Osteocyte (in vitro differentiated cells): ENCODE measurements at places on chromosomes 16 and 17.
A peak's percentile ranks its signal among the peaks of the same experiment; 100 is the strongest.

DNA sequence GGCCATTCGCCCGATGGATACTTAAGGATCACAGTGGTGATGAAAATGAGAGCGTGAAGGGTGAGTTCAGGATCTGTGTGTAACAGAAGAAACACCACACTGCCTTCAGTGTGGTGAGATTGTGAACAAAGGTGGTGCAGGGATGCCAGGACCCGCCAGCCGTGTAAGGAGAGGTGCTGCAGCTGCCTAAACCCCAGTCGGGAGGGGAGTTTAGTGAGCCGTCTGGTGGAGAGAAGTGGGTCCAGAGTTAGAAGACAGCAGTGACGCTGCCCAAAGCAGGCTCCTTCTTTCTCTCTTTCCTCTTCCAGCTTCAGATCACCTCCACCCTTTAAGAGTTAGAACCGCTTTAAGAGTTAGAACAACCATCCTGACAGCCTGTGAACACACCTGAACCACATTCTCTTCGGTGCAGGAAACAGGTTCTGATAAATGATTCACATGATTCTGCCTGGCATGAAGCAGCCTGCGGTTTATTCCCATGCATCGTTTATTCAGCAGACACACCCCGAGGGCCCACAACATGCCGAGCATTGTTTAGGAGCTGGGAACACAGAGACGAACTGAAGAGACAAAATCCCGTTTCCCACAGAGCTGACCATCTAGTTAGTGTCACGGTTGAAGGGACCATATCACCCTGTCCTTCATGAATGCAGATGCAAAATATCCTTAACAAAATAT lies 84.0 kb upstream of the DNAH17 start:
- no peak for DNase-seq

DNA sequence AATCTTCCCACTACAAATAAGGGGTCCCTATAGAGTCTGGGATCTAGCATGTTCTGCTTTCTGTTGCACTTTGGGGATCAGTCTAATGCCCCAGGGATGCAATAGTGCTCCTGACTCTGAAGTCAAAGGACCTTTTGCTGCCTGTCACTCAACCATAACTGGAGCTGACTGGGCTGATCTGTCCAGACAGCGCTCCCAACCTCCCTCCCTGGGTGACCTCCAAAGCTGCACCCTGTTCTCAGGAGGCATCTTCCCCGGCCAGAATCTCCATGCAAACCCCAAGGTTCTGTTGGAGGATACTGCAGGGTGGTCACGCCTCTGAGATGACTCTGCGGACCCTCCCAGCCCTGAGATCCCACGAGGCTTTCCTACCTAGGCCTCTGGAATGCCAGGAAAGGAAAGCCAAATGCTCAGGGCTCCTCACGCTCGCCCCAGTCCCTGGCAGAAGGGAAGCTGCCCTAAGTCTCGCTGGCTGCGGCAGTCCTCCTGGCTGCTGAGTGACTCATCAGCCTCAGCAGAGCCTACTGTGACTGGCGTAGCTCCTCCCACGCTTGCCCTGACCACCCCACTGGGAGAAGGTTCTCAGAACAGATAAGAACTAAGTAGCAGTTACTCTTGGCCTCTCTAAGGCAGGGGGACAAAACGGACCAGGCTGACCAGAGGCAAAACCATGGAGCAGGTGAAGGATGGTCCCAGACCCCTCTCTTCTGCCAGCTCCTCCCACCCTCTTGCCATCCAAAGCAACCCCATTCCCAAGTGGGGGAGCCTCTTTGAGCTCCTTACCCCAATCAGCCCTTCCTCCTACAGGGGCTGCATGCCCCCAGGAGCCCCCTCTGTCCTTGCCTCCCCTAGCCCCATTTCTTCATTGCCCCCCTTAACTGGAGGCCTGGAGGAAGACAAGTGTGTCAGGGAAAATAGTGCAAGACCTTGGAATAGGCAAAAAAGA lies 124.1 kb upstream of the TNRC6C start:
- DNase-seq, result no peak

DNA sequence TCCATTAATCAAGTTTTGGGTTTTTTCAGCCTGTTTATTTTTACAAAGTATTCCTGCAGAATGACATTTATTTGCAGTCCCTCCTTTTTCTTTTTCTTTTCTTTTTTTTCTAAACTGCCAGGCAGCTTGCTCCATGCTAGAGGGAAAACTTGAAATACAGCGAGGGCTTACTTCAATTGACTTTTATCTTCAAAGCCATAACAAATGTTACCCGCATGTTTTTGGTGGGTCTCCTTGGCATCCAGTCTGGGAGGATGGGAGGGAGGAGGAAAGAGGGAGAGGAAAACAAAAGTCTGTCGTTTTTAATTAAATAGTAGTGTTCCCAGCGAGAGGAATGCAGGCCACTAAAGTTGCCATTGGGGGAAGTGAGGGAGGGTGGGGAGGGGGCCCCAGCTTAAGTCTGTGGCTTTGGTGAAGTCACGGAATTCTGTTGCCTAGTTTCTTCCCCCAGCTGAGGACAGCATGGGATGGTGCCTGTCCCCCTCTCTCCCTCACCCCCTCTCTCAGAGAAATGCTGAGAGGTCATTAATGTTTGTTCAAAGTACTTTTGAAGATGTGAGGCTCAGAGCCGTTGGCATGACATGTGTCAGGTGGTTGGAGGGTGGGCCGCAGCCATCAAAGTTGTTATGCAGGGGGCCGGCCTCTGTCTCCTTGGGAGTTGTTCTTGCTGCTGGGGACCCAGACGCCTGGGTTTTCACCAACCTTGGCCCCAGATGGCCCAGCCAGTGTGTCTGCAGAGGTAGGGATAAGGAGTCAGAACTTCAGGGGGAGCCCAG lies 2.9 kb downstream of the NKD1 start:
- no peak for DNase-seq

DNA sequence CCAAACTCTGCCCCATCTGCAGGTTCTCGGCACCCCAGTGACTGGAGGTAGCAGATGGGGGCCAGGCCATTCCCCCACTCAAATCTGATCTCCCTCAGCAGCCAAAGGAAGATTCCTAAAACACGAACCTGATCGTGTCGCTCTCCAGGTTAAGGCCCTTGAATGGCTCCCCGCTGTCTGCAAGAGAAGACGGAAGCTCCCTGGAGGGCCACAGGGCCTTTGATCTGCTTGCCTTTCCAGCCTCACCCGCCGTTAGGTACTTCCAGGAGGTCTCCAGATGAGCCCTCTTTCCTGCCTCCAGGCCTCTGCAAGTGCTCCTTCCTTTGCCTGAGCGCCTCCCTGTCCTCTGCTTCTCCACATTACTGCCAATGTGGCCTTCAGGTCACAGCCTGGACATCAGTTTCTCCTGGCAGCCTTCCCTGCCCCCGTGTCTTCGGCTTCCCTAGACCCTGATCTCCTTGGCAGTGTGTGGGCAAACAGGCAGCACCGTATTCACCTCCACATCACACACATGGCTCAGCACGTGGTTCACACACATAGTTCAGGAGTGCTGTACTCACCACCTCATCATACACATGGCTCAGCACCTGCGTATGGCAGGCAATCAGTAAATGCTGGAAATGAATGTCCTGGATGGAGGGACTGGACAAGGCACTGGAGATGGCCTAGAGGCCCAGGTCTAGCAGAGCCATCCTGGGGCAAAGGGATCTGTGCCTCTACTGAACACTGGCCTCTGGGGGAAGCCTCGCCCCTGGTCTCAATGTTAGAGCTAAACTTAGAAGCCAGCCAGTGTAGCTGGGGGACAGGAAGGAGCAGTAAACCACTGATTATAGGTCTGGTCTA lies 26.4 kb upstream of the MRPS23 start:
- no peak for DNase-seq

DNA sequence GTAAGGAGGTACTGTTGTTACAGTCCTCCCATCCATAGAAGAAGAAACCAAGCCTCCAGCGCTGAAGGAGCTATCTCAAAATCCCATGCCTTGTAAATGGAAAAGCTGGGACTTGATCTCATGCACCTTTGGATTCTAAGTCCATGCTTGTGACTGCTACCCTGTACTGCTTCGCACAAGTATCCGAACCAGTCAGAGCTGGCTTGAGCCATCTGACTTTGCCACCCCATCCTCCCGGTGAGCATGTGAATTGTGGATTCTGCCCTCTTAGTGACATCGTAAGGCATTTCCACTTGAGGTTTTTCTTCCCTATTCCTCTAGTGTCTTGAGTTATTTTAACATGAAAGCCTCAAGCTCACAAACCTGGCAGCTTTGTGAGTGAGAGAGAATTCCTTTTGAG lies 15.3 kb downstream of the MYOCD start:
- DNase-seq, result no peak

GRCh38 chr16:31695667-31696066 lies 168.0 kb downstream of the AHSP start:
- peak; percentile 54 for DNase-seq

- DNase-seq, result no peak
Measured at GRCh38 chr16:80063031-80063712, 462.6 kb upstream of the MAF start.

DNA sequence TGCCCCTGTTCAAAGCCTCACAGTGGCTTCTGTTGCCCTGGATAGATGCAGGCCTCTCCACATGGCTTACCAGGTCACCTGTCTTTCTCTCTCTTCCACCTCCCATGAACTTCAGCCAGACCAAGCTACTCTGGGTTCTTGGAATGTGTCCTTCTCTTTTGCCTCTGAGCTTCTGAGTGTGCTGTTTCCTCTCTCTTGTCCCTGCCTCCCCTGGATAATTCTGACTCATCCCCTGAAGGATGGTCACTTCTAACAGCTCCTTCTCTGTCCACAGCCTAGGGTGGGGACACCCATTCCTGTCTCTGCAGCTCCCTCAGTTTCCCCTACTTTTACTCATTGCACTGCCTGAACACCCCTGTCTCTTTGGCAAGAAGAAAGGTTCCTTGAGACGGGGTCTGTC lies 2.9 kb downstream of the GUCY2D start:
- DNase-seq, result no peak

DNA sequence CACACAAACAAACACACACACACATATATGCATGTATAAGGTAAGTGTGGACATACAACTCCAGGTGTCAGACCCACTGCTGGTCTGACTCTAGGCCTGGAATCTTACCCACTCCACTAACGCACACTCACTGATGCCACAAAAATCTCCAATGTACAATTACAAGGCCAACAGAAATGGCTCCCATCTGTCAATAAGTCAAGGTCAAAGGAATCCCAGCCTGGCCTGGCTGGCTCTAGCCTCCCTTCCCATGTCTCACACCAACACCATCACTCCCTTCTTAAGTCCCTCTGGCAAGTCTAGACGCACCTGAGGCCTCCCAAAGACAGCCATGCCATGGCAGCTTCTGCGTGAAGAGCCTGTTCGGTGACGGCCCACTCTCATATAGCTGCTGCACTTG lies 99.2 kb upstream of the CDYL2 start:
- no peak for DNase-seq

GRCh38 chr16:52499060-52499440 lies 47.9 kb downstream of the TOX3 start:
- no peak for DNase-seq

DNA sequence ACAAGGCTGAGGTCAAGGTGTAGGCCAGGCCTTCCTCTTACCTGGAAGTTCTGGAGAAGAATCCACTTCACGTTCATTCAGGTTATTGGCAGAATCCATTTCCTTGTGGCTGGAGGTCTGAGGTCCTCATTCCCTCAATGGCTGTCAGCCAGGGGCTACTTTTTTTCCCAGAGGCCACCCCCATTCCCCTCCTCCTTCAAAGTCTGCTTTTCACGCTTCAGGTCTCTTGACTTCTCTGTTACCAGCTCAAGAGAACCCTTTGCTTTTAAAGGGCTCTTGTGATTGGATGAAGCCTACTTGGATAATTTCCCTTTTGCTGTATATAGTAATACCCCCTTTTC lies 55.1 kb upstream of the LGALS9 start:
- no peak for DNase-seq

DNA sequence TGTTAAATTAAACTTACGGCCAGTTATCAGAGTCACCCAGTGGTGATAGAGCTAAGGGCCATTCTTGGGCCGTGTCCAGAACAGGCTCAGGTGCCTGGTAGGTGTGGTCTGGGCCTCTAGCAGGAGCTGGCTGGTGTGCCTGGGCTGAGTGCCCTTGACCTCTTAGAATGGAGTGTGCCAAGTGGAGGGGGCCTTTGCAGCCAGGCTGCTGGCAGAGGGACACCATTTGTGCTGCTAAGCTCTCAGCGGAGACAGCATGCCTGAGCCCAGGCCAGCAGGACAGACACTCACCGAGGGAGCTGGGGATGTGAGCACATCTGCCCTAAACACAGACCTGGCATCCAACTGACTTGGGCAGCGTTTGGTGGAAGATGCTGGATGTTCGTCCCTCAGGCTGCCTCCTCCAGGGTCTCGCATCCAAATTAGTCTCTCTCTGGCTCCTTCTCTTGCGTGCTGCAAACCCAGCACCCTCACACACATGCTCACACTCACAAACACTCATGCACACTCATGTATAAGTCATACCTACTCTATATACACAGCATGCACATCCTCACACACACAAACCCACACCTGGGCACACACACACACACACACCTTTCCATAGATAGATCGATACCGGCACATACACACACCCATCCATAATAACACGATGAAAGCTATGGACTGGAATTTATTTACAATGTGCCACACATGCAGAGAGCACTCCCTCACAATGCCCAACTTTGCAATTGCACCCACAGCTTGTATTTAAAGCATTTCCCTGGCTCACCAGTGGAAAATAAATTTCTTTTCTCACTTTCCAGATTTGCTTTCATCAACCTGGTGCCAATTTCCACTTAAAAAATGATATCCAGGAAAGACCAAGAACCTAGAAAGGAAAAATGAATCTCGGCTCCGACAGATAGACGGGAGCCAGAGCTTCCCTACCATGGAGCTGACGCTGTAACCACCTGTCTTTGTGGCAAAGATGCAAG lies 33.6 kb upstream of the CDH5 start:
- no peak for DNase-seq

- no peak for DNase-seq
Measured at GRCh38 chr17:40978575-40979151, 5.5 kb downstream of the KRT40 start.

DNA sequence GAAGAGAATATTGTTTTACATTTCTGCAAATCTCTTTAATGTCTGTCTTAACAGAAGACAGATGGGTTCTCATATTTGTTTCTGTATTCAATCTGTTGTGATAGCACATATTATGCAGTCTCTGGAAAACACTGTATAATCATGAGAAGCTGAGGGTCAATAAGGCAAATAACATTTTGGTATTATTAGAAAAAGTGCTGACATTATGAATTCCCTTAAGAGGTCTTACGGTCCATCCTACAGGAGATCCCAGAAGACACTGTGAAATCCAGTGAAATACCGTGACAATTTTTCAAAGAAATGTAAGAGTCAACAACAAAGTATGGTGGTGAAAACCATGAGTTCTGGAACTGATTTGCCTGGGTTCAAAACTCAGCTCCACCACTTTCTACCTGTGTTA lies 42.3 kb downstream of the ABCA5 start:
- no peak for DNase-seq

GRCh38 chr17:8832711-8833352 lies 33.7 kb upstream of the MFSD6L start:
- DNase-seq, result peak; percentile 84

DNA sequence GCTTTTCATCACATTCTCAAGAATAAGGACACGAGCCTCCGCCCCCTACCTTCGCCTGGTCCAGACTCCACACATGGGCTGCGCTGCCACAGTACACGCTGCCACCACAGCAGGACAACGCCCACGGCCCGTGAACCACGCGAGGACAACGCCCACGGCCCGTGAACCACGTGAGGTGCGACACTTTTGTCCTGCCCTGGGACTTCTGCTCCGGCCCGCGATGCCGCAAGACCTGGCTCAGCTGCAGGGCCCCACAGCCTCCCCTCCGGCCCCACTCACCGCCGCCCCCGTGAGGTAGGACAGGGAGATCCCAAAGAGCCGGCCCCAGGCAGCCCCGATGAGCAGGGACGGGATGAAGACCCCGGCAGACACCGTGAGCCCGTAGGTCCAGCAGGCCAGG lies 5.9 kb upstream of the CCDC154 start:
- DNase-seq, result no peak
